ENCODE measurements at places on chromosomes 7 and 10. TPM values are rescaled to one million over a fixed set of nuclear protein-coding genes. Genes with fewer than 3 reads are reported as not detected.

Gene MBL2
- total RNA-seq: not detected

- no peak for DNase-seq
Observed at GRCh38 chr7:137953665-137954470, 48.0 kb downstream of the CREB3L2 start.

DNA sequence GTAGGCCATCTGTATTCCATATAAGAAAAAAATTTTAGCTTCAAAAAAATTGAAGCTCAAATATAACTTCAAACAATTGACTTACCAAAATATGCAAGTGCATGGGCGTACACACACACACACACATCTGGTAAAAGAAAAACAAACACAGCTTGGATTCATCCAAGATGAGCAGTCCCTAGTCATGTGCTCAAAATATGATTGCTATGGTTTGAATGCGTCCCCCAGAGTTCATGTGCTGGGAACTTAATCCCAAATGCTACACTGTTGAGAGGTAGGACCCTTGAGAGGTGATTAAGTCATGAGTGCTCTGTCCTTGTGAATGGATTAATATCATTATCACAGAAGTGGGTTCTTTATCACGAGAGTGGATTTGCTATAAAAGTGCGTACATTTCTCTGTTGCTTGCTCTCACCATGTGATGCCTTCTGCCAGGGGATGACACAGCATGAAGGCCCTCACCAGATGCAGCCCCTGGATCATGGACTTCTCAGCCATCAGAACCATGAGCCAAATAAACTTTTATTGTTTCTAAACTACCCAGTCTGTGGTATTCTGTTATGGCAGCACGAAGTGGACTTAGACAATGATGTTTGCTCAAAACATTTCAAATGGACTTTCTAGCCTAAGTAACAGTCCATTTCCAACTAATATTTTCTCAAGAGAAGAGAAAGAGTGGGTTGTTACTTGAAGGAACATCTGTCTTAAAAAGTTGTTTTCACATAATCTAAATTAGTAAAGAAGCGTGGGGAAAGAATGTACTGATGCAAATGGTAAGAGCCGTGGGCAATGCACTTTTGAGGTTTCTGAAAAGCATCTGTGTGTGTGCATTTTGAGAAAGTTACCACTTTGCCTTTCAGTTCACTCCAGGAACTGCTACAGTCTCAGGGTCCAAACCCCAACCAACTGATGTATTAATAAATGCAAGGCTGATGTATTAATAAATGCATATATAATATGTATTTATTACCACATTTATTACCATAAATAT is 15.1 kb upstream of the SVIL start:
- no peak for DNase-seq

DNA sequence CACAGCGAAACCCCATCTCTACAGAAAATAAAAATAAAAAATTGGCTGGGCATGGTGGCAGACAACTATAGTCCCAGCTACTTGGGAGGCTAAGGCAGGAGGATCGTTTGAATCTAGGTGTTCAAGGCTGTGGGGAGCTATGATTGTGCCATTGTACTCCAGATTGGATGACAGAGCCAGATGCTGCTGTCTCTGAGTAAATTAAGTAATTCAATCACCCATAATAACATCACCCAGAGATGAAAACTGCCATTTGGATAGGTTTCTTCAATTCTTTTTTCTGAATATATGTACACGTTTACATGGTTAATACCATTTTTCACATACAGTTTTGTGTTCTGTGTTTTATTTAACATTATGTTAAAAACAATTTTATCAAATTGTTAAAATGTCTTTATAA is 79.3 kb downstream of the WIPF3 start:
- DNase-seq: no peak

Gene LEP
- total RNA-seq: not detected

Gene SDHAF3
- total RNA-seq: 13.2 TPM

GRCh38 chr10:88045656-88046415 is 182.4 kb downstream of the PTEN start:
- DNase-seq: no peak

- no peak for DNase-seq
Observed at GRCh38 chr7:3265388-3265787, 35.7 kb upstream of the SDK1 start.

DNA sequence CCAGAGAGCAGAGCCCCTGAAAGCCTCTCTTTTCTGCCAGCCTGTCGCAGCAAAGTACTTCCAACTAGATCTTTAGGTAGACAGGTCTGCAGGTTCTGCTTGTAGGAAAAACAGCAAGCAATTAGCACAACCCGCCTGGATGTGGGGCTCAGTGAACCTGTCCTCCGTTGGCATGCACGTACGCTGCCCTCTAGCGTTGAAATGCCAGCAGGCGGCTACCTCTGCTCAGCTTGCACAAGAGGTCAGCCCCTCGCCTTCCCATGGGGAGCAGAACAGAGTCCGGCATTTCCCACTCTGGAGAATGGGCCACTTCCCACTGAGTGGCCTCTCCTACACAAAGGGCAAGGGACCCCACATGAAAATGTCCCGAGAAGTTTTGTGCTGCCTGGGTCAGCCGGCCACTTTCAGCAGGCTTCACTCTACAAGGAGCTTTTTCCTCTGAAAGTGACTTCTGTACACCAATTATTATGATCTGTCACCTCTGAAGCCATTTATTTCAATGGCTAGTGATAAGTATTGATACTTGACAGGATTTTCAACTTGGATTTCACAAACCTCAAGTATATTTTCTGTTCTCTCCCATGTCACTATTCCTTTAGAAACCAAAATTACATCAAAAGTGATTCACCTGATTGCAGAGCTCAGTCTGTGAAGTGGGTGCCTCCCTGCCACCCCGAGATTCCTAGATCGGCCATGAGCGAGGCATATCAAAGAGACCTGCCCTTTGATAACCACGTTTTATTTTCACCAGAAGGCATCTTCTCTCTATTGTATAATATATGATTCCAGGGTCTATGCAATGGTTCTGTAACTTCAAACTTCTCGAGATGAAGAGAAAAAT is 56.7 kb downstream of the JCAD start:
- peak; percentile 48 for DNase-seq

- DNase-seq: no peak
Observed at GRCh38 chr10:99395750-99396445, 34.5 kb downstream of the GOT1 start.

DNA sequence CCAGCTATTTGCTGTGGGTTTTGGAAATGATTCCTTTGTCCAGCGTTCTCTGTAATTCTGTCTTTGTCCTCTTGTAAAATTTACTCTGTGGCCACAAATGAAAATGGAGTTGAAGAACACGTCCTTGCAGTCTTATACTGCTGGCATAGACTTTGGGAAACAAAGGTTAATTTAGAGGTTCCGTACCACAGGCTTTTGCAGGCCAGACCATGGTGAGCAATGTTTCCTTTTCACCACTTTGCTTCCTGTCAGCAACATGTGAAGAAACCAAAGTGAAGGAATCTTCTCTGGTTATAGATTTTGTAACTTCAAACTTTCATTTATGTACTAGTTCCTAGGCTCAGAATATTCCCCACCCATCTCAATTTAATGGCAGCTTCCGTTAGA is 488.5 kb downstream of the MDFIC start:
- DNase-seq: no peak

Gene PSMC2
- total RNA-seq: 69.3 TPM

Measured in CD4-positive, alpha-beta memory T cell (primary cell).